CD4-positive, CD25-positive, alpha-beta regulatory T cell (primary cell): ENCODE measurements at places on chromosomes 2 and 18. TPM values are rescaled to one million over a fixed set of nuclear protein-coding genes. Genes with fewer than 3 reads are reported as not detected.

CIB4 gene
- not detected for polyA plus RNA-seq

IL1B gene
- not detected for polyA plus RNA-seq

CLEC4F gene
- not detected for polyA plus RNA-seq

FEV gene
- not detected for polyA plus RNA-seq

UNC80 gene
- not detected for polyA plus RNA-seq

EGR4 gene
- not detected for polyA plus RNA-seq

C2orf76 gene
- polyA plus RNA-seq: 16.5 TPM

POTEC gene
- polyA plus RNA-seq: not detected

PRSS56 gene
- not detected for polyA plus RNA-seq

TUBA4B gene
- not detected for polyA plus RNA-seq

DNA sequence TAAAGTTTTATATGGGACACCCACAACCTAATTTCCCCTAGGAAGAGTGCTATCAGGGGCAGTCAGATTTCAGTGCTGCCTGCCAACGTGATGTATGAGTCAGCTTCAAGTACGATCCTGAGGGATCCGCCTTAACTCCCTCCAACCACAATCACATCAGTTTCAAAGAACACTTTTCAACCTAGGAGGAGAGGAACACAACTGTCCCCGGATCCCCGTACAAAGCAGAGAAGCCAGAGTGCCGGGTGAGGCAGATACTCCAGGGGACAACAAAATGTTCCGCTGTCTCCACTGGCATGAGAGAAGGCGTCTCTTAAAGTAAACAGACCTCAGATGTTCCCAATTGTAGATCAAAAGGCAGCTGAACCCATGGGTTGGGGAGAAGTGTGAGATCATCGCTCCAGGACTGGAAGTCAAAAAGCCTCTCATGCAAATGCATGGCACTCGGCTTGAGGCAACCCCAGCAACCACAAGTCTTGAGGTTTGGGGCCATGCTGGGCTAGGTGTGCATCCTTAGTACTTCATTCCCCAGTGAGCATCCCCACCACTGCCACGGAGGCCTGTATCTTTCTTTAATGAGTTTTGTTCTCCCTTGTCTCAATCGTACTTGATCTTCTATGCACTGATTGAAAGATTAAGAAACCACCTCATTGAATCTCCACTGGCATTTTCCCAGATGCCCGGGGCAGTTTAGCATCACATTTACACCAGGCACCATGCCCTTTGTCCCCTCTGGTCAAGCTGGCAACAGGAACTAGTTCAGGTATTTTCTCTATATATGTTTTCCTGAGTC is 91.0 kb upstream of the CCBE1 start:
- no peak for DNase-seq

DNA sequence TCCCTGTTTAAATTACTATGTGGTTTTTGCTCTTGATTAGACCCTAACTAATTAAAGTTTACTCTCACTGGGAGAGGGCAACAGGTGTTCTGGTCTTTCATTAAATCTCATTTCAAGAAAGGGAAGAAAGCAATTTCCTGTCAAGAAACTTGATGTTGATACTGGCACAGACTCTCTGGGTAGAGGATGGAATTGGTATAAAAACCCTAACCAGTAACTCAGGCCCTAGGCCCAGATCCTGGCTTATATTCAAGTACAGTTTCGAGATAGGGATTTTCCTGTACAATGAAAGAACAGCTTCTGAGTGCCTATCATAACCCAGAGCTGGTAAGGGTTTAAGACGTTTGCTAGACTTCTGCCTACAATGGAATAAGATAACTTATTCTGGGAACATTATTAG is 61.6 kb upstream of the ACYP2 start:
- peak; percentile 37 for DNase-seq

DNA sequence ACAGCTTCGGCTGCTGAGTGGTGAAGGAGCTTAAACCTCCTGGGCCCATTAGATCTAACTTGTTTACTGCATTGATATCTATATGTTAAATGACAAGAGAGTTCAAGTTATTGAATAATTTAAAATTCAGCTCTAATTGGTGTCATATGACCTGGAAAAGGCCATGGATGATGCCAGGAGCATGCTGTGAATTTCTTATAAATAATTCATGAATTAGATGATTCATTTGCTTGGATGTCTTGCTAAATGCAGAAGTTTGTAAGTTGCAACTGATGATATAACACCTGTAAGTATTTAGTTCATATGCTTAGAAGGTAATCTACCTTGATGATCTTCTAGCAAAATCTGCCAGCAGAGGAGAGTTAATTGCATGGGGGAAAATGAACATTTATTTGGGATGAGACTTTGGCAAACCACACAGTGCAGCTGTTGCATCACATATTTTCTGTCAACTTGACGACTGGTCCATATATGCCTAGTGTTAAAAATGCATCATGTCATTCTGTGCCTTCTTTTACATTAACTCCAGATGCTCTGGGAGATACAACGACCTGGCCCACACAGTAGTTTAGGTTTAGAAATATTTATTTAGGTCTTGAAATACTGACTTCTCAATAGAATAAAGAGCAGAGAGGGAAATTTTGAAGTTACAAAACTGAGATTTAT is 226.3 kb downstream of the KIAA1328 start:
- DNase-seq: no peak

DNA sequence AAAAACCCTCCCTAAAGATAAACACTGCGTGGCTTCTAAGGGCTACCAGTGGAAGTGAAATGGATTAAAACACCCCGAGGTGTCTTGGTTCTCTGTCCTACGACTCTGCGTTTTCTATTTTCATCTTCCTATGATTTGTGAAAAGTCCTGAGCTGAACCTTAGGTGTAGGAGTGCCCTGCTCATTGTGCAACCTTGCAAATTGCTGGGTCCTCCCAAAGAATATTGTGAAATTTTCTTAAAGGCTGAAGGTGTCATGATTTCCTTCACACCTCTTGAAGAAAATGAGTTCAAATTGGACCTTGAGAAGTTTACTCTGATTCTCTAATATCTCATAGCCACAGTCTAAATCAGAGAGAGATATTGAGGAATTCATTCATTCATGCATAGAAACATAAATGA is 1.8 kb upstream of the SLC19A3 start:
- DNase-seq: no peak

DNA sequence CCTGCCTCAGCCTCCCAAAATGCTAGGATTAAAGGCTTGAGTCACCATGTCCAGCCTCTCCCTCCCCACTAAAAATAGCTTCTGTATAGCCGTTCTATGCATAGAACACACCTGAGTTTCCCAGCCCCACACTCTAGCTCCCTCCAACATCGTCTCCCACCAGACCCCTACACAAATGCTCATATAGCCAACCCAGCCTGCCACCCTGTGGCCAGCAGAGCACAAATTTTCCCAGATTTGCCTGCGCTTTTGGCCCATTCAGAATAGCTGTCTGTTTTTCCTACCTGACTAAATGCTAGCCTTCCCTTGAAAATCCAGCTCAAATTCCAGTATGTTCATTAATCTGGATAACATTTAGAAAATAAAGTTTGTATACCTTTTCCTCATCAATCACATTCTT is 22.8 kb downstream of the TRABD2A start:
- no peak for DNase-seq

DNA sequence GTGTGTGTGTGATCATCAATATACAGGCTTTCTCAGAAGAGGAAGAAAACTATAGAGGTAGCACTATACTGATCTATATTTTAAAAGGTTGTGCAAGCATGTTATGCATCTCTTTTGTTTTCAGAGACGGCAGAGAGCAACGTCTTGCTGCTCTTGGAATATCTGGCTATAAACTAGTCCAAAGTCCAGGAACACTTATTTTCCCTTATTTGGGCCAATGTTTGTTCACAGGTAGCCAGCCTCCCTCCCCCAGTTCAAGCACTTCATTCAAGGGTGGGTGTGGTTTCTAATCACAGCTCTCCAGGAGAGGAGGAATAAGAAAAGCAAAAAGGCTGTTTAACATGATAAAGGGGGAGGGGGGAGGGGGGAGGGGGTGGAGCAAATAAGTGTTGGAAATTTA is 4.2 kb downstream of the FZD5 start:
- no peak for DNase-seq

DNA sequence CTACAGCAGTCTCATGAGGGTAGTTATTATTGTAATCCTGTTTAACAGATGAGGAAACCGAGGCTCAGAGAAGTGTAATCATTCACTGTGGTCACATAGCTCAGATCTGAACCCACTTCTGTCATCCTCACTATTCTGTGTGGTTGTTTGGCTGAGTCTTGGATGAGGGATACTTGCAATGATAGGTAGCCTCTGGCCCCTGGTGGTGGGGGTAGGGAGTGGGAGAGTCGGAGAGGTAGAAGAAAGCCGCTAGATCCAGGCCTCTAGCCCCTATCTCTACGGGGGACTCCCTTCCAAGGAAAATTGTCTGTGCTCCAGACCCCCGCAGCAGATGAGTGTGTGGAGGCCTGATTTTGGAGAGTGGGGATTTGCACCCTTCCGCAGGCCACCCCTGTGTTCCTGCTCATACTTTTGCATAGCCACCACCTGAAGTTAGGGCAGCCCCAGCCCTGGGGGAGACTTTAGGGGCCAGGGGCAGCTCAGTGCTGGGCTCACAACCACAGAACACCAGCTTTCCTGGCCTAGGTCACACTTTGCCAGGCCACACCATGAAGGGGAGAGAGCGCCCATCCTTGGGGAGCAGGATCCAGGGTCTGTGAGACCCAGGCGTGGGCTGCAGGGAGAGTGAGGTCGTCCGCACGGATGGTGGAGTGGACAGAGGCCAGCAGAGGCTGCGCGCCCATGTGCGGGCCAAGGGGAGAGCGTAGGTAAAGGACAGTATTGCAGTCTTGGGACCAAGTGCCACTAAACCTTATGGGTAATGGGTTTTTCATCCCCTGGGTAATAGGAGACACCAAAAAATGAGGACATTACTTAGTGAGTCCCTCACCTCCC is 148.2 kb downstream of the GLI2 start:
- no peak for DNase-seq

GRCh38 chr2:20094955-20095354 is 43.5 kb upstream of the LAPTM4A start:
- DNase-seq: no peak

- no peak for DNase-seq
Measured at GRCh38 chr2:217510771-217511291, 492.0 kb downstream of the TNS1 start.

- DNase-seq: no peak
Measured at GRCh38 chr2:224036731-224037361, 2.2 kb downstream of the SERPINE2 start.

DNA sequence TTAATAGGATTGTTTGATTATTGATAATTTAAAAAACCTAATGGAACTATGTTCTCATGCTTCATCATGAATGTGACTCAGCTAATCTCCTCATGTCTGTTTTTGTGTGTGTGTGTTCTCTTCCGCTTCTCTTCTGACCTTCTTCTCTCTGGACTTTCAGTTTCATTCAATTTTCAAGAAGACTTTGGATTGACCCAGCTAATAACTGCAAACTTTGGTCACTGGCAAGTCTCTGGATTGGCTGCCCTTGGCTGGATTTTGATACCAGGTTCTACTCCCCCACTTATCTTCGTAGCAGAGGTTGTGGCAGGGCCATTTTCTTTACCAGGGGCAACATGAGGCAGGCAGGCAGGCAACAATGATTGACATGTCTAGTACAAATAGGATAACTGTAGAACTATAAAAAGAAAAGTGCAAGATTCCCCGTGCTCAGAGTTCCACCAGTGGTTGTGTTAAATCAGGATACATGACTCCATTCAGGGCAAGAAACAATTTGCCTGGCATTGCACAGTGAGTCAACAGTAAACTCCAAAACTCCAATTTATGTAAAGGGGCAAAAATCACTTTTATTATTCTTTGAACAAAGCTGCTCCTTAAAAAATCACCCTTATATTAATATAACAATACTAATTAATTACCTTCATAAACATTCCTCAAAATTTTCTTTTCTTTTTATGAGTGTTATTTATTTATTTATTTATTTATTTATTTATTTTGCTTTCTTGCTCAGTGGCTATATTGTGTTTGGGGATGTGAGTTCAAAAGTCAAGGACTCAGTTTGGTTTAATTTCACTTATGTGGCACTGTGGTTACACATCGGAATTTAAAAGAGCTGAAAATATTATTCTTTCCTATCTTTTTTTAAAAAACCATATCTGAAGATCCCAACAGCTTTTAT is 167.6 kb downstream of the RND3 start:
- DNase-seq: no peak

GRCh38 chr2:145412155-145412554 is 892.2 kb upstream of the ZEB2 start:
- no peak for DNase-seq

- DNase-seq: no peak
Measured at GRCh38 chr2:105437708-105438103, 38.9 kb upstream of the FHL2 start.

- no peak for DNase-seq
Measured at GRCh38 chr2:69985688-69986087, 24.3 kb upstream of the ASPRV1 start.

GRCh38 chr2:242031481-242032019 is 162.0 kb downstream of the RTP5 start:
- DNase-seq: peak; percentile 73

- DNase-seq: no peak
Measured at GRCh38 chr2:102016399-102016955, 24.7 kb downstream of the IL1R2 start.

DNA sequence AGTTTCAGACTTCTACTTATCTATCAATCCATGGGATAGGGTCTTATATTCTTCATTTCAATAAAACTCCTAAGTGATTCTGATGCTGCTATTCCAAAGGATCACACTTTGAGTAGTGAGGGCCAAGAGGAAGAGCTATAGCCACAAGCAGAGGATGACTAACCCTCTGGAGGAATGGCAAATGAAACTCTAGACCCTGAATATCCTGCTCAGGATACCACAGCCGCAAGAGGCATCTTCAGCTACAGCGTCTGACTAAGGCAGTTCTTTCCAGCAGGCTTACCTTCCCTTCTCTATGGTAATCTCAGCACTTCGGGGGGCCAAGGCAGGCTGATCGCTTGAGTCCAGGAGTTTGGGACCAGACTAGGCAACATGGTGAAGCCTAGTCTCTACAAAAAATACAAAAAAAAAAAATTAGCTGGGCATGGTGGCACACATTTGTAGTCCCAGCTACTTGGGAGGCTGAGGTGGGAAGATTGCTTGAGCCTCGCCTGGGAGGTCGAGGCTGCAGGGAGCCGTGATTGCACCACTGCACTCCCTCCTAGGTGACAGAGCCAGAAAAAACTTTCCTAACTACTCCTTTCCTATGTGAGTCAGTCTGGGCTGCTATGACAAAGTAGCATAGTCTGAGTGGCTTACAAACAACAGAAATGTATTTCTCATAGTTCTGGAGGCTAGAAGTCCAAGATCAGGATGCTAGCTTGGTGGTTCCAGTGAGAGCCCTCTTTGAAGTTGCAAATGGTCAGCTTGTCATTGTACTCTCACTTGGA is 371.9 kb downstream of the IRS1 start:
- DNase-seq: no peak

- no peak for DNase-seq
Measured at GRCh38 chr18:77199707-77200106, 49.9 kb upstream of the GALR1 start.

DNA sequence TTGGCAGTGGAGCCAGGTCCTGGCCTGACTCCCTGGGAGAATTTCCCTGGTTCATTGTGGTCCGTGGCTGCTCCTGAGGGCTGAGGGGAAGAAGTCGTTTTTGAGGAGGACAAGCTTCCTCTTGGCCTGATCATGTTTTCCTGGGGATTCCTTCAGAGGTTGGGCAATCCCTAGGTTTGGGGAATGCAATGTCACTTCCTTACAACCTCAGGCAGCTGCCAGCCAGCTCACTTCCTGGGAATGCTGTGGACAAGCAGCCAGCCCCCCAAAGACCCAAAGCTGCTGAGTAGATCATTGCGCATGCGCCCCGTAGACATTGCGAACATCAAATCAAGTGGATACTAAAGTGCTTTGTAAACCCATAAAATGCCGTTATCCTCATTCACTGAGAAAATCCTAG is 7.7 kb upstream of the DNMT3A start:
- DNase-seq: no peak

- no peak for DNase-seq
Measured at GRCh38 chr2:19176172-19176852, 182.1 kb downstream of the OSR1 start.
